ENCODE measurements at places on chromosomes 1 and 21. TPM values are rescaled to one million over a fixed set of nuclear protein-coding genes. Genes with fewer than 3 reads are reported as not detected.

Gene LRRC40
- polyA plus RNA-seq: 9.1 TPM

Gene ST6GALNAC3
- polyA plus RNA-seq: 1.4 TPM

Gene CFHR5
- not detected for polyA plus RNA-seq

Gene ITPKB
- 3.6 TPM for polyA plus RNA-seq

Gene NBPF12
- polyA plus RNA-seq: 5.5 TPM

Gene TNFRSF18
- not detected for polyA plus RNA-seq

Gene ANGPTL1
- 8.3 TPM for polyA plus RNA-seq

Gene CLEC20A
- not detected for polyA plus RNA-seq

Gene CD53
- polyA plus RNA-seq: 19.9 TPM

Gene RPS6KA1
- 17.1 TPM for polyA plus RNA-seq

Gene LRRC7
- polyA plus RNA-seq: 0.37 TPM

Gene CSMD2
- polyA plus RNA-seq: 0.35 TPM

Gene EXOSC10
- 107 TPM for polyA plus RNA-seq

Gene NBPF19
- 1.8 TPM for polyA plus RNA-seq

DNA sequence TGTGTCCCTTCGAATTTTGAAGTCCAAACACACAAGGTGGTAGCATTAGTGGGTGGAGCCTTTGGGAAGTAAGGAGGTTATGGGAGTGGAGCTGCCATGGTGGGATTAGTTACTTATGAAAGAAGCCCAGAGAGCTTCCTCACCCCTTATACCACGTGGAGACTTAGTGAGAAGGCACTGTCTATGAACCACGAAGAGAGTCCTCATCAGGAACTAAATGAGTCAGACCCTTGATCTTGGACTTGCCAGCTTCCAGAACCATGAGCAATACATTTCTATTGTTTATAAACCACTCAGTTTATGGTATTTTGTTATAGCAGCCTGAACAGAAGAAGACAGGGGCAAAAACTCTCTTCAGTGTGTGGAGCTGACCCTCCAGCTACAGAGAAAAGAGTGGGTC, 259.3 kb upstream of the AJAP1 start:
- no peak for DNase-seq

DNA sequence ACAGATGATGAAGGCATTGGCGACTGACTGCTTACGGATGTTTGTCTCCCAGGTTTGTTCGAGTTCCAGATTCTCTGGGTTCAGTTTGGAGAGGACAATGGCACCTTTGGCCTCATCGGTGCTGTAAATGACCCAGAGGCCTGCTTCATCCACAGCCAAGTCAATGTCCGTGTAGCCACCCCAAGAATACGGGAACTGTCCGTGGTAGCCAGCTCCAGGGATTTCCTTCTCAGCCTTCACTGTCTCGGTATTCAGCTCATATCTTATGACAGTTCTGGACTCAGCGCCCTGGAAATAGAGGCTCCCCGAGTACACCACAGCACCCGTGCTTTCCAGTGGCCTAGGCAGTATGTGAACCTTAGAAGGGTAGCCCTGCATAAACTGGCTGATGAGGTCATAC, 14.1 kb downstream of the MYOCOS start:
- DNase-seq: no peak

DNA sequence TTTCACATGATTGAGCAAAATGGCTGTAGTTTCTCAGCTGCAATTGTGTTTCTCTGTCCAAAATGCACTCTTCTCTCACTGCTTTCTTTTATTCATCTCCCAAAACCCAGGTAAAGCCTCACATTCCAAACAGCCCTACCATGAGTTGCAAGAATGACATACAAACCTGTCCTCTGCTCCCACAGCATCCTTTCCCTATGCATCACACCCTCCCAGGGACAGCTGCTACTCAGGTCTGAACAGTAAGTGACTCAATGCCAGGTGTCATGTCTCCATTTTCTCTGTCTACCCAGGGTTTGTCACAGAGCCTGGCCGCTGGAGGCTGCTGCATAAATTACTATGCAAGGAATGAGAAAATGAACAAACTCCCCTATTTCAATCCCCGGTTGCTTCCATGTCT, 118.5 kb downstream of the PLD5 start:
- DNase-seq: no peak

- no peak for DNase-seq
Observed at GRCh38 chr1:94000510-94001282, 91.5 kb upstream of the GCLM start.

GRCh38 chr1:109617291-109617801, 2.1 kb downstream of the GNAT2 start:
- peak; percentile 58 for DNase-seq

DNA sequence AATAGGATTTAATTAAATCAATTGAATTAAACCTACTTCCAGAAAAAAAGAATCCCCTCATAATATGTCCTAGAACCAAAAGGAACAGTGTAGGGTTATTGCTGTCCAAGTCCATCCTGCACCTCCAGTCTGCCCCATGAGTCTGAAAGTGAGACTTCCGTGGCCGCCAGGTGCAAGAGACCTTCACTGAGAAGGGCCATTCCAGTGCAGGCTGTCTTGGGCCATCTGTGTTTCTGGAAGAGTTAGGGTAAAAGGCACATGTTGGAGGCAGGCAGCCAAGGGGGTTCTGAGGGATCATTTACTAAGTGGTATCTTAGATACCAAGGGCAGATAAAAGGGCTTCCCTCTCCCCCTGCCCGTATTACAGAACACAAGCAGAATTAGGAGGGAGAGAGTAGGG, 31.0 kb downstream of the UBE2T start:
- no peak for DNase-seq

DNA sequence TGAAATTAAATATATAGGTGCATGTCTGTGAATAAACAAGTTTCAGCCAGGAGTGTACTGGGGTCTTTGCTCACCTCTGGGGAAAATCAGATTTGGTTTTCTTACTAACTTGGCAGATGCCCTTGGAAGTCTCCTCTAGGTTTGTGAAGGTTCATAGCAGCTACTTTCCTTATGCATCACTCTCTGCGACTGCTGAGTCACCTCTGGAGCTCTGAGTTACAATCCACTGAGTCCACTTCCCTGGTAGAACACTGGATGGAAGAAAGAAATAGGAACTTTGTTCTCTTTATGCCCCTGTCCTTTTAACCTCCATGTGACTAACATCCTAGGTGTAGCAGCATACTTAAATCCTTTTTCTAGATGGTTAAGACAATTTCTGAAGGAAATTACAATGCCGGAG, 4.4 kb upstream of the FASLG start:
- no peak for DNase-seq

DNA sequence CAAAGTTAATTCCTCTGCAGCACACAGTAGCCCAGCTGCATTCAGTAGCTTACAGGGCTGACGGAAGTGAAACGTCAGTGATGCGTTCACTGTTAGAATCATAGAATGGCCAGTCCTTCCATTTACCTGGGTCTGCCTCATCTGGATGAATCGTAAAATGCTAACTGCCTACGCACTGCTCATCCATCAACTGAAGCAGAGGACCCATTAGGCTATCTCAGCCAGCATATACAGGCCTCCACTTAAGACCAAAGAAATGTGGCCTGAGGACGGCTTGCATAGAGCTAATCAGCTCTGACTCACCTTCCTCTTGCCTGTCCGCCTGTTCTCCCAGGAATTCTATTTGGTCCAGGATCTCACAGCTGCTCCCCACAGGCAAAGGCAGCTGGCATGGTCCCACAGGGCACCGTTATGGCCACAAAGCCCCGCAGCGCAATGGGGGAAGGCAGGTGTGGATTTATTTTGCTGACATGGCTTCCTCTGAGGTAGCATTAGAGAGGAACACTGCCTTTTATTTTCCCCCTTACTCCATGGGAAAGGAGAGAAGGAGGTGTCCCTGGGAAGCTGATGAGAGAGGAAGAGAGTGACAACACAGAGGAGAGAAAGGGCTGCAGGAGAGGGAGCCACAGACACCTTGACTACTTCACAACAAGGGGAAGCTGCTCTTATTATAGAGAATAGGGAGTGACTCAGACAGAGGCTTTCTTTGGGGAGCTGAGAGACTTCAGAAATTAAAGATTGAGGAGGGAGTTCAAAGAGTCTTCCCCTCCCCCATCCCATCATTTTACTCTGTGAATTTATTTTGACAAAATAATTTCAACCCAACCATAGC, 177.6 kb downstream of the HHIPL2 start:
- no peak for DNase-seq

- DNase-seq: peak; percentile 74
Observed at GRCh38 chr1:150165622-150166612, 16.2 kb downstream of the PLEKHO1 start.

DNA sequence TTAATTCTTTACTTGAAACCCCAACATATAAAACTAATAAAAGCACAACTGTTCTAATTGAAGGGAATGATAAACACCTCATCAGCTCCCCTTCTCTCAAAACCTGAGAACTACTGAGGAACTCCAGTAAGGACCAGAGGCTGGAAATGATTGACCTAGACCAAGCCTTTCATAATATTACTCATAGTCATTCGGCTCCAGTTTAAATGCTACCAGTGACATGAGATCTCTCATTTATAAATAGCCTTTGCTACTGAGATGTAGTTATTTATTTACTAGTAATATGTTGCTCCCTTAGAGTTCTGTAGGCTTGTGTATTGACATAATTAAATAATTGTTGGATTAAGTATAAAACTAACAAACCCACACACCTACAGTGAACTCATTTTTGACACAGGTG, 209.8 kb upstream of the PRMT6 start:
- DNase-seq: no peak

DNA sequence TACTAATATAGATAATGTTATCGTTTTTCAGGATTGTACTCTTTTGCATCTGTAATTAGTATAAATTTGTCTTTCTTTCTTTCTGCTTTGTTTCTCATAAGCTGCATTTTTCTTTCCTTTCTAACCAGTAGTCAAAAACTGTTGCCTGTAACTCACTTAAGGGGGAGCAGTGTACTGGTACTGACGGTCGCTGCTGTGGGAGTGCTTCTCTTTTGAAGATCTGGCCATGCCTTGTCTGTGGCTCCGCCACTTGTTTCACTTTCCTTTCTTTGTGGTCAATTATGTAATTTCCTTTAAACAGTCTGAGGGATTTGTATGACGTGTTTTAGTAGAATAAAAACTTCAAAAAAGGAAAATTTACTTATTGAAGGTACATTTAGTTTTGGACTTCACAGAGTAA, 37.0 kb downstream of the MIA3 start:
- DNase-seq: peak; percentile 43

- DNase-seq: no peak
Observed at GRCh38 chr1:208223136-208223535, 21.0 kb downstream of the PLXNA2 start.

DNA sequence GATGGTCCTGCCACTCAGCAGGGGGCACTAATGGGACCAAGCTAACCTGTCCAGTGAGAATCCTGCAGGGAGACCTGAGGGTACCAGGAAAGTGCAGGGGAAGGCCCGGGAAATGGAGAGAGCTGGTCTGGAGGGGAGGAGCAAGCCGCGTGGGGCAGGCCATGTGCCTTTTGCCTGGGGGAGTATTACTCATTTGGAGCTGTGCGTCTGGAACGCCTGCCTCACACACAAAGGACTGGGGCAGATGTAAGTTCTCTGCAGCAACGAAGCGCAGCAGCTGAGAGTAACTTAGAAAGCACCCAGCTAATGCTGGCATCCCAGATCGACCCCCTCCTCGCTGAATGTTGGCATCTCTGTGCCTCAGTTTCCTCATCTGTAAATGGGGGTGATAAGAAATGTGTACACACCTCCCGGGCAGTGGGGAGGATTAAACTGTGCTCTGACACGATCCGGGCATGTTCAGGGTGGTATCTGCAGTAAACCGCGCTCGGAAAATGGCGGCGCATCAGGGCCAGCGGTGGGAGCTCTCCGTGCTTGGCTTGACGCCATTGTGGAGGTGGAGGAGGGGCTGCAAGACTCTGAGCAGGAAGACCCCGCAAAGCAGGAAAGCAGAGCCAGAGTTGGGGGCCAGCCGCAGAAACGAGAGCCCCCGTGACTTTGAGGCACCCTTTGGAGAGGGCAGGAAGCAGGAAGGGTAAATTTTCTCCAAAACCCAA, 212.5 kb downstream of the NPHP4 start:
- DNase-seq: no peak

GRCh38 chr1:12539705-12540579, 78.1 kb downstream of the DHRS3 start:
- peak; percentile 36 for DNase-seq

GRCh38 chr21:24759348-24760075, 847.8 kb downstream of the MRPL39 start:
- DNase-seq: no peak

GRCh38 chr1:160375788-160376524, 9.1 kb downstream of the NHLH1 start:
- no peak for DNase-seq

DNA sequence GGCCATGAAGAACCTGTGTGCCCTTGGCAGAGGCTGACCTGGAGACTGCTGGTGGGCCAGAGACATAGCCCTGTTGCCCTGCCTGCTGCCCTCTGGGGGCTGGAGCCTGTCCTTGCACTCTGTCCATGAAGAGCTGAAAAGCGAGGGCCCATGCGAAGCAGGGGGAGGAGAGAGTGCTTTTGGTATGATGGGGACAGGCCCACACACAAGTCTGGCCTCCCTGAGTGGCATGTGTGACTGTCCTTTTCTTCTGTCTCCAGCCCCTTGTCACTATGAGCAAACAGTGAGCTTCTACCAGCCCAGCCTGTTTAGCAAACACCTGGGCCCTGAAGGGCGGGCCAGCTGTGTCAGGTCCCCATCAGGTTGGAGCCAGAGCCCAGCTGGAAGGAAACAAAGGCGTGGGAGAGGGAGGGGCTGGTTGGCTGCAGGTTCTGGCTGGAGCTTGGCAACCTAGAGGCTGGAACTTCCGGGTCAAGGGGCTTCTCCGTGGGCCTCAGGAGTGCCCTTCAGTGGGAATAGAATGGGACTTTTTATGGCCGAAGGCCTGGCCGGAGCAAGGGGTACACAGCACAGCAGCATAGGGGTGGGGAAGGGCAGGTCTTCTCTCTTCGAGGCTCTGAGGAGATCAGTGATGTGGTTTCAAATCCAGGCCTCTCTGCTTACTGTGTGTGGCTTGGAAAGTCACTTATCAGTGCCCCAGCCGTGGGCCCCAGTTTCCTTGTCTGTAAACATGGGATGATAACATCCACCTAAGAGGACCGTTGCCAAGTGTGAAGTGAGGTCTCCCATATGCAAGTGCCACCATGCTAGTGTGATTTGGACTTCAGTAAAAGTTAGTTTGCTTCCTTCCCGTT, 14.3 kb downstream of the QSOX1 start:
- DNase-seq: peak; percentile 55

DNA sequence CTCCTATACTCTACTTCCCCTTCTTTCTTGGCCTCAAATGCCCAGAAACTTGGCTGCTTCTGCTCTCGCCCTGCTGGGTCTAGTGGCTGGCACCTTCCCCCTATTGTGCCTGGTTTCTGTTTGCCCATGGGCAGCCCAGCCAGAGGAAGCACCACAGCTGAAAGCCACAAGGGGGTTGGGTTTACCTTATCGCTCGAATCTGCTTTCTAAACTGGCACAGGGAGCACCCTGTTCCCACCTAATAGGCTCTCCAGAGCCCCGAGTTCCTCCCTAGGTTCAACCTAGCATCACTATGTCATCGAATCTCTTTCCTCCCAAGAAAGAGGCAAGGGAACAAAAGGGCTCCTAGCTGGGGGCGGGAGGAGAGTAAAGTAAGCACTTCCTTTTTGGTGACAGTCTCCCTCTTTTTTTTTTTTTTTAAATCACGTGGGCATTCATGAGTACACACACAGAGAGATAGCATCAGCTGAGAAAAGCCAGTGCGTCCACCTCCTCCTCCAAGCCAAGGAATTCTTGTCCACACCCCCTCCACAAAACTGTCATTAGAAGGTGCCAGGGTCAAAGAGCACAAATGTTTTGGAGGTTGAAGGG, 72.8 kb downstream of the PLEKHA6 start:
- DNase-seq: peak; percentile 39

Measured in adrenal gland (tissue), 19 donors.